Sigmoid colon (tissue), 7 donors: ENCODE measurements at places on chromosomes 6 and 20. TPM values are rescaled to one million over a fixed set of nuclear protein-coding genes. Genes with fewer than 3 reads are reported as not detected.

DNA sequence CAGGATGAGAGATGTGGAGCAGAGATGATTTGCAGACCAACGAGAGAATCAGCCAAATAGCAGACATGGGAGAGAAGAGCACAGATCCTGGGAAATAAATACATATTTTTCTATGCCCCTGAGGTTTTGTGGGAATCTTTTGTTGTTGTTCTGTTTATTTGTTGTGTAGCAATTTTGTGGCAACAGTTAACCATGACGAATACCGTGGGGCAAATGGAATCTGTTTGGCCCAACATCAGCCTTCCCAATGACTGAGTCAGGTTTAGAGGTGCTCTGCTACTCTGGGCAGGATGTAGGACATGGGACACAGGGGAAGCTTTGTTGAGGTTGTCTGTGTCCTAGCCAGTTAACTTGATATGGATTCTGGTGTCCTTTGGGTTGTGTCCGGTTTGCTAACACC, 7.9 kb upstream of the SLC2A10 start:
- DNase-seq: no peak

GHRH gene
- total RNA-seq: not detected

DNA sequence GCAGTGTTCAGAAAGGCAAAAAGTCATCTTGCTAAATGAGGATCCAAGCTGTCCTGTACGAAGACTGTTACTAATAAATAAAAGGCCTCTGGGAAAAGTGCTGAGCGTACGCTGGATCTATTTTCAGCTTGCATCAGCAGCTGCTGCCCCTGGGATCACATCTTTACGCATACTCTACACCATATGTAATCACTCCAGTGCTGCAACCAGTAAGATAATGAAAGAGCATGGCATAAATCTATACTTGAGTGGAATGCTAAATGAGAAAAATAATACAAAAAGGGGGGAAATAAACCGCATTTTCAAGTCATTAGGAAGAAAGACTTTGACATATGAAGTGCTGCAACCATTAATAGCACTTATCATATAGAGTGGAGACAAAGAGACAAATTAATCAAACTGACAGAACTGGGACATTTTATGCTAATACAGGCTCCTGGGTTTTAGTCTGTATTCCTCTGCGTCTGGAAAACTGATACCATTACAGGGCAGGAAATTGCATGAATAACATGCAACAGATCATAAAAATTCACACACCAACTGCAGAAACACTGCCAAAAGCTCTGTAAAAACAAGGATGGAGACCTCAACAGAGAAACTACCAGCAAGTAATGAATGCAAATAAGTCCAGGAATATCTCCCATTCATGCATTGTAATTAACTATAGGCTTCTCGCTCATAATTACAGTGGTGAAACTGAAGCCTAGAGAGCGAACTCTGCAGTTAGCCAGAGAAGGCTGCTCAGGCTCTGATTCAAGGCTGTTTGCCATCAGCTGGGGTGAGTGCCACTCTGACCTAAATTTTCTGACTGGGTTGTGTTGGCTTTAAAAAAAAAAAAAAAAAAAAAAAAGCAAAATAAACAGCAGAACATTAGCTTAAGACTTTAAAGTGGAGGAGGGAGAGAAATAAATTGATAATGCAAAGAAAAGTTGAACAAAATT, 83.8 kb downstream of the GJA10 start:
- no peak for DNase-seq

TULP4 gene
- 137 TPM for total RNA-seq

DNA sequence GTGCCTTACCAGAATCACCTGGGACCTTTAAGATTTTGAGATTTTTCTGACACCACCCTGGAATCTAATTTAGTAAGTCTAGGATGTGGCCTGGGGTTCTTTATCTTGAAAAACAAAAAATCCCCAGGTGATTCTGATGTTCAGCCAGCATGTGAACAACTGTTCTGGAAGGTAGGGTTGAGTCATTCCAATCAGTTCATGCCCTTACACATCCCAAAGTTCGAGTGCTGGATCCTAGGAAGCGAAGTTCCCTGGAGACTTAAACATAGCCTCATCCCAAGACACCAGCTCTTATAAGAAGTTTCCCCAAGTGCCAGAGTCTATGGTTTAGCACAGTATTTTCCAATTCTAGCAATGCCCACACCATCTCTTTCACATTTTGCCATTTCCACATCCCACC, 6.3 kb upstream of the TSHZ2 start:
- DNase-seq: no peak

DNA sequence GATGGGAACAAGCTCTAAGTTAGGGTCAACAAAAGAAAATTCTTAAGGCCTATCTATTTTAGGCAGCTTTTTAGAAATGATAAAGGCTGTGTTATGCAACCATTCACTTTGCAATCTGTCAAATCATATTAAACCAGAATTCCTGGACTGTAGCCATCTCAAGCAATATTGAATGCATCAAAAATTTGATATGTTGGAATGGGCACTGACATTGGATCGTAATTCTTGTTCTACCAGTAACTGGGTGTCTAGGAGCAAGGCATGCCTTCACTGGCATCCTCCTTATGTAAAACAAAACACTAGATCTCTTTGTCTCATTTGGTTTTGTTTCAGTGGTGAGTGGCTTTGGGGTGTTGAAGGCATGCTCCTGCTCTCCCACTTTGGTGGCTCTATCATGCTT, 145.6 kb downstream of the JARID2 start:
- DNase-seq: no peak

SLC32A1 gene
- total RNA-seq: not detected

CASS4 gene
- total RNA-seq: 1.6 TPM

GRCh38 chr6:20362623-20363022, 39.1 kb upstream of the E2F3 start:
- no peak for DNase-seq

- DNase-seq: no peak
Measured at GRCh38 chr6:149965194-149966020, 1.7 kb downstream of the ULBP1 start.

DNA sequence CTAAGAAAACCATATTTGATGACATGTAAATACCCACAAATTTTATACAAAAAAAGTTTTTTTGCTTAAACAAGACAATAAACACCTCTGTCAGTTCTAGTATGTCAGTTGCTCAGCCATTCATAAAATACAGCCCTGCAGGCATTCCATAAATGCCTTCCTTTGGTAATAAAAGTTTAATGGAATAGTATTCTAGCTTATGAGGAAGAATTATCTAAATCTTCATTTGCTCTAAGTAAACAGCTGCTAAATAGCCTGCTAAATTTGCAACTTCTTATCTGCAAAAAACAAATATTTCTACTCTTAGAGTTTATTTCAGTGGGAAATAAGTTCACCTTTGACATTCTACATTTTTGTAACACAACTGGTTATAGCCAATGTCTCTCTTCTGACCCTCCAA, 108.8 kb downstream of the SMLR1 start:
- no peak for DNase-seq

MTCH1 gene
- 198 TPM for total RNA-seq

- no peak for DNase-seq
Measured at GRCh38 chr6:157012355-157012754, 235.2 kb downstream of the ARID1B start.

FANCE gene
- 3.6 TPM for total RNA-seq

DNA sequence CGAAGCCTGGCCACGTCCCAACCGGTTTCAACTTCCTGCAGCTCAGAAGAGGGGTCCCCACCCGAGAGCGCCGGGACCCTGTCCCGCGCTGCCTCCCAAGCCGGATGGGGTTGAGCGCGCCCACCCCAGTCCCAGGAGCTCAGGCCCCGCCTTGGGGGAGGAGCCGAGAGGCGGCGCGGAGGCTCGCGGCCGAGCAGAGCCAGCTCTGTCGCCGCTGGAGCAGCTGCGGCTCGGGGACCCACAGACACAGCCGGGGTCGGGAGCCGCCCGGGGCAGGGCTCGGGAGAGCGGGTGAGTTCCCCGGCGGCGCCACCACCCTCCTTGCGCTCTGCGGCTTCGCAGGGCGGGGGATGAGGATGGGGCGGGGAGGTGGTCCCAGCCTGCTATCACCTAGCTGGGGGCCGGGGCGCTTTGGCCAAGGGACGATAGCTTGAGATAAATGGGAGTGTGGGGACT, at the start of gene PPP1R16B:
Gene PPP1R16B, plus strand, starts transcription at position 196 of the 456 bp plus-strand sequence. CDS start 30,229 bp downstream, outside the sequence.
- no peak for DNase-seq

- DNase-seq: no peak
Measured at GRCh38 chr20:38291966-38292365, 12.0 kb upstream of the BPI start.

RAD21L1 gene
- not detected for total RNA-seq

PTPRT gene
- not detected for total RNA-seq

DNA sequence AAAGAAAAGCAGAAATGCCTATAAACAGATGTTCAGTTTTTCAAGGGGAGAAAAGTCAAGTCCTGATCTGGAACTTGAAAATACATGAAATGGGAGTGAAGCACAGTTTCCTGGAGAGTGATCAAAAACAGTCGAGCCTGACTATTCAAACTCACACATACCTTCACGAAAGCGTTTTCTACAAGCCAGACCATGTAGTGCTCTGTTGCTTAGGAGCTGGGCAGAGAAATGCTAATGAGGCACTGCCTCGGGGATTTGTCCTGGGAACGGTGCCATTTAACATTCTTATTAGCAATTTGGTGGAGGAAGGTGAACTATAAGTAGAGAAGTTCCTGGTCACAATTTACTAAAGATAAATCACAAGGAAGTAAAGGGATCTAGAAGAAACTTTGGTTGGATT, 5.9 kb downstream of the NHSL1 start:
- no peak for DNase-seq

PTP4A1 gene
- 39.9 TPM for total RNA-seq

C6orf58 gene
- not detected for total RNA-seq

SIRPA gene
- 21.2 TPM for total RNA-seq

GRCh38 chr6:138194287-138194686, 24.0 kb downstream of the PBOV1 start:
- no peak for DNase-seq

IL20RA gene
- total RNA-seq: 0.71 TPM

FERMT1 gene
- 0.16 TPM for total RNA-seq

DNA sequence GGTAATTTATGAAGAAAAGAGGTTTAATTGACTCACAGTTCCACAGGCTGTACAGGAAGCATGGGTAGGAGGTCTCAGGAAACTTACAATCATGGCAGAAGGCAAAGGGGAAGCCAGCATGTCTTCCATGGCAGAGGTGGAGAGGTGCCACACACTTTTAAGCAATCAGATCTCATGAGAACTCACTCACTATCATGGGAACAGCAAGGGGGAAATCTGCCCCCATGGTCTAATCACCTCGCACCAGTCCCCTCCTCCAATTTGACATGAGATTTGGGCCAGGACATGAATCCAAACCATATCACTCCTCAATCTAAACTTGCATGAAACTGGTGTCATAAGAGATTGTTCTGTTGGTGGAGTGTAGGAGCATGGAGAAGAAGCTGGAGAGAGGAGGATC, 51.6 kb upstream of the CCN6 start:
- no peak for DNase-seq

GRCh38 chr20:34364223-34364506, 1.1 kb downstream of the ITCH start:
- DNase-seq: no peak

PROKR2 gene
- not detected for total RNA-seq

CCN6 gene
- not detected for total RNA-seq

DNA sequence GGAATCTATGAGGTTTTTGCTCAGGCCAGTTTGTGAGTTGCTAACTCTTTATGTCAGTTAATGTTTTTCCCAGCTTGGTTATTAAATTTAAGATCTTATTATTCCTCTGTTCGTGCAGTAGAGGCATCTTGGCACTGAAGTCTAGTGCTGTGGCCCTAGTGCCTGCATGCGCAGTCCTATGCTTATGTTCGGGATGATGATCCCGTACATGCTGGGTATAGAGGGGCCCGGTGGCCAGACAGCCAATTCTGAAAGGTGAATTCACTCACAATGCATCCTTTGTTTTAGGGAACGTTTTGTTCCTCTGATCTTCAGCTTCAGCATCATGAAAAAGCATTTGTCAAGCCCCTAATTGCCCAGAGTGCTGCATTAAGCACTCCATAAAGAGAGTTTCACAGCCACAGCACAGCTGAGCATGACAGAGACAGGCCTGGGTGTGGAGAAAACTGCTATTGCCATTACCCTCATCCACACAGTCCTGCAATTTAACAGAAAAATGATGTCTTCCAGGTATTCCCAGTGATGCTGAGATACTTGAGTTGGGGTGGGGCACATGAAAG, 39.8 kb upstream of the BACH2 start:
- no peak for DNase-seq

- DNase-seq: no peak
Measured at GRCh38 chr20:9485614-9486340, 28.6 kb upstream of the LAMP5 start.

LAMA4 gene
- total RNA-seq: 168 TPM

DNA sequence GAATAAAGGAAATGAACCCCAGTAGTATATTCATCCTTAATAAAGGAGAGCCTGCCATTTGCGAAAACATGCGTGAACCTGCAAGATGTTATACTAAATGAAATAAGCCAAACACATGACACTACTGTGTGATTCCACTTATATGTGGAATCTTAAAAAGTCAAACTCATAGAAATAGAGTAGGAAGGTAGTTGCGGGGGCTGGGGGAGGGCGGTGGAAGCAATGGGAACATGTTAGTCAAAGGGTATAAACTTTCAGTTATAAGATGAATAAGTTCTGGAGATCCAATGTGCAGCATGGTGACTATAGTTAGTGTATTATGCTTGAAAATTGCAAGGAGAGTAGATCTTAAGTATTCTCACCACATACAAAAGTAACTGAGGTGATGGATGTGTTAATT, 72.9 kb downstream of the ANKRD6 start:
- no peak for DNase-seq

DNA sequence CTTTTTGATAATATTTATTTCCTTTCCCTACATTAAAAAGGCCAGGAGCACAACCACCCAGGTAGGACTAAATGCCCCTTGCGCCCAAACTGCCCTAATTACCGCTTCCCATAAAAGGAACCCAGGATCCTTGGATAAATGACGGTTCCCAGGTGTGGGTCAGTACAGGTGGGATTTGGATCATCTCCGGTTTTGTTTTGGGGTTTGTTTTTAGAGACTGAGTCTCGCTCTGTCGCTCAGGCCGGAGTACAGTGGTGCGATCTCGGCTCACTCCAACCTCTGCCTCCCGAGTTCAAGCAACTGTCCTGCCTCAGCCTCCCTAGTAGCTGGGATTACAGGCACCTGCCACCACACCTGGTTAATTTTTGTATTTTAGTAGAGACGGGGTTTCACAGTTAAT, 28.4 kb downstream of the ZNF217 start:
- no peak for DNase-seq

KIF6 gene
- 0.36 TPM for total RNA-seq

GRCh38 chr6:158409451-158409850, 97.2 kb downstream of the TULP4 start:
- DNase-seq: no peak

GRCh38 chr6:110813338-110814101, 1.7 kb downstream of the CDK19 start:
- DNase-seq: no peak
